Activated CD4-positive, alpha-beta T cell treated with anti-CD3 and anti-CD28 coated beads, Interleukin-2, Interleukin-6, amounts not matched to agents 100 ng/mL and 50 ng/mL, durations not matched to agents 16 hours and 8 hours (primary cell): ENCODE measurements at places on chromosomes 2 and 18.

GRCh38 chr2:168216351-168217005 lies 30.9 kb downstream of the STK39 start:
- DNase-seq: no peak

GRCh38 chr2:65355186-65355831 lies 77.1 kb downstream of the SPRED2 start:
- DNase-seq: no peak

DNA sequence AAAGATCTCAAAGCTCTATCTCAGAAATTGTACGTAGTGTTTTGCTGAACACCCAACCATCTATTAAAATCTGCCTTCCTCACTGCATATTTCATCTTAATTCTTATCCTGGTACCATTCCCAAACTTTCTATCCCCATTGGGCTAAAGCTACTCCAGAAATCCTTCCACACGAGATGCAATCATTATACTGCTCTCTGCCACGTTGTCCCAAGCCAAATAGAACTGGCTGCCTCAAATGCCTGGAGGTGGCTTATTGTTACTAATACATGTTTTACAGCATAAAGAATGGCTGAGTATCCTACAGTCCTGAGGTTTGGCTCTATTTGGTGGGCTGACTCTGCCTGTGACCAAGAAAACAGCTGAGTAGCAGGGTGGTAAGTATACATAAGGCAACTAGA lies 306.0 kb upstream of the ACVR2A start:
- no peak for DNase-seq

- DNase-seq: no peak
Observed at GRCh38 chr2:176956791-176957190, 255.8 kb upstream of the HNRNPA3 start.

GRCh38 chr18:44323125-44323524 lies 357.6 kb upstream of the SETBP1 start:
- DNase-seq: no peak

DNA sequence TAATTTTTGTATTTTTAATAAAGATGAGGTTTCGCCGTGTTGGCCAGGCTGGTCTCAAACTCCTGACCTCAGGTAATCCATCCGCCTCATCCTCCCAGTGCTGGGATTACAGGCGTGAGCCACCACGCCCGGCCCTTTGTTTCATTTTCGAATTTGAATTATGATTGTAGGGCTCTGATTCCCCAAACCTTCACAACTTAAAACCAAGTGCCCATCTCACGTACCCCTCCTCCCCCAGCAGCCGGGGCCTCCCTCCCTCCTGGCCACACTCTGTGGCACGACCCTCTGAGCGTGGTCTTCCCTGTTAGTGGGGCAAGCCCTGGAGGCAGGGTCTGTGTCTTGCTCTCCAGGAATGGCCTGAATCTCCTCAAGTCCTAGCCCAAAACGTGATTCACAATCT lies 166.5 kb downstream of the ASB1 start:
- no peak for DNase-seq

GRCh38 chr2:61771904-61772845 lies 81.7 kb downstream of the FAM161A start:
- DNase-seq: no peak

GRCh38 chr2:21567395-21567794 lies 443.6 kb downstream of the TDRD15 start:
- DNase-seq: no peak

- no peak for DNase-seq
Observed at GRCh38 chr2:60557486-60557864, 4.0 kb upstream of the BCL11A start.

GRCh38 chr2:162915858-162916257 lies 77.3 kb upstream of the KCNH7 start:
- DNase-seq: no peak

DNA sequence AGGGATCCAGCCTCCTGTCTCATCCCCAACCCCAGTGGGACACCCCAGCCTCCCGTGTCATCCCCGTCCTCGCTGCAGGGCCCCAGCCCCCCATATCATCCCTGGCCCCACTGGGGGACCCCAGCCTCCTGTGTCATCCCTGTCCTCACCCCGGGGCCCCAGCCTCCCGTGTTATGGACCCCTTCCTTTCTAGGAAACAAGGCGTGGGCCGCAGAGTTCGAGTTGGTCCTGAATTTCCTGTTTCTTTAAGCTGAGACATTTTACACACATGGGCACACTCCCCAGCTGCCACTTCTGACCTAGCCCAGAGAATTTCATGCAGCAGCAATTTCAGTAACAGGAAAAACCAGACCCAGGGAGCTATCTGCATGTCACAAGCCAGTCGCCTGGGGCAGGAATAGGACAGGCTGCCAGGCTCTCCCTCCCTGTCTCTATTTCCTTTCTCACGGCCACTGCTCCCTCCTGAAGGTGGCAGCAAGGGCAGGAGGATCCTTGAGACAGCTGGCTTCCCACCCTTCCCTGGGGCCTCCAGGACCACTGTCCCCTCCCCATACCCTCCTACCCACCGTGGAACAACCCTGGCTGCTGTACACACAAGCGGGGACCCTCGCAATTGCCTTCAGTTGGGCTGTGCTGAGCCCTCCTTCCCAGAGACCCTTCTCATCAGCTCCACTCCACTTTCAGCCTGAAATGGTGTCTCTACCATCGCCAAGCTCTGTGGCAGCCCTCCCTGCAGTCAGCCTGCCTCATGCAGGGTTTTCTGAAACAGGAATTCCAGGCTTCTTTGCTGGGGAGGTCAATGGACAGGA lies 141.9 kb upstream of the ID2 start:
- peak; percentile 18 for DNase-seq

- DNase-seq: no peak
Observed at GRCh38 chr2:122610948-122611609, 855.6 kb downstream of the TSN start.

- DNase-seq: no peak
Observed at GRCh38 chr18:55421615-55422419, 166.2 kb downstream of the TCF4 start.

DNA sequence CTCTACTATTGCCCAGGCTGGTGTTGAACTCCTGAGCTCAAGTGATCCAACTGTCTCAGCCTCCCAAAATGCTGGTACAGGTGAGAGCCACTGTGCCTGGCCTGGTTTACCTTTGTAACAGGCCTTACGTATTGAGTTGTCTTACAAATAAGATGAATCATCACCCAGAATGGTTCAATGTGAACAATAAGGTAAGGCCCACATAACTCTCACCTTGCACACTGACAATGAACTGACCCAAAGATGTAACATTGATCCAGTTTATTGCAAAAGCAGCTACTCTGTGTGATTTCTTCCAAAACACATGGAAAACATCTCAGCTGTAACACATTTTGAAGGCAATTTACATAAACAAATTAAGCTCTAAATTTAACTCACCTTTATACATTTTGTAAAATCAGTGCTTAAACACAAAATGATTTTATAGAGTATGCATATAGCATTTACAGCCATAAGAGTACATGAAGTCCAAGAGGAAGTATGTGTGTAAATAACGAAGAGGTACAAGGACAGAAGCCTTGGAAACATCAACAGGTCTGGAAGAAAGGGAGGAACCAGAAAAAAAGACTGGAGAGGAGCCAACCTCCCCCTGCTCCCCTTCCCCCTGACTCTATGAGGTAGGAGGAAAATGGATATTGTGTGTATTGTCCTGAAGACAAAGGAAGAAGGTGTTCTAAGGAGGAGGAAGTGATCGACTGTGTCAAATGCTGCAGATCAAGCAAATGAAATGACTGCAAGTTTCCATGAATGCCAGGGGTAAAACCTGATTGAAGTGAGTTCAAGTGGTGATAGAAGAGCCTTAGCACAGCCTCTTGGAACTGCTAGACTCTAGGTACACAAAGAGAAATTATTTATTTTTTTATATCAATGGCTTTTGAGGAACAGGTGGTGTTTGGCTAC lies 5.6 kb upstream of the WDFY1 start:
- no peak for DNase-seq

DNA sequence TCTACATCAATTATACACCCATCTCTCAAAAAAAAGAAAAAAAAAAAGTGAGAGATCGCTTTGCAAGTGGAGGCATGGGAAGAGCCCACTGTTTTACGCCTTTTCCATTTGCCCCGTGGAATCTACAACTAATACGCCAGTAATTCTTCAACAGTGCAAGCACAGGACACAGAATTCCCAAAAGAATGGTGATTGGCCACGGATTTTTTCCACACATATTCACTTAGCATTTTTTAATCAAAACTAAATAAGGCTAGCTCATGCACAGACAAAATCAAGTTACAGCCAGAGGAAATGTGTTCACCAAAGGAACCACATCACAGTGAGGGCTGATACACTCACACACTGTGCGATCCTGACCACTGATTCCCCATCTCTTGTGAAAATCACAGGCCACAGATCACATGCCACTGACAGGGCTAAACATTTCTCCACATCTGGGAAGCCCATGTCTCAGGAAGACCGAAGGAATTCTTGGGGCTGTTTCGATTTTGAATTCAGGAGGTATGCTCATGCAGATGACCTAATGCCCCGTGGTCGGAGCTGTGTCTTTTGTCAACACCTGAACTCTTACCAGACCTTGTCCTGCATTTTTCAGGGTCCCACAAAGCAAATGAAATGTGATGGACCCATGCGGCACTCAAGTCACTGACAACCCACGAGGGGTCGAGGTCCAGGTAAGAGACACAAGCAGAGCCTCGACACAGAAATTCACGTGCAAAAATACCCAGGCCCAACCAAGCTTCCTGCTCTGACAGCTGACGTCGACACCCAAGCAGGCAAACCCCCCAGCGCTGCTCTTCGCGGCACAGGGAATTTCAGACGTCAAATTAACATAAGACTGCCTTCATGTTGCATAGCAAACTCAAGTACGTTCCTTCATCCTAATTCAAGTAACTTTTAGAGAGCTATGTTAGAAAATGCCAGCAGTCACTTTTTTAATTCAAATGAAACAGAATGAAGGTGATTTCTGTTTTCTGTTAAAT lies 69.6 kb downstream of the ZNF516 start:
- DNase-seq: no peak

DNA sequence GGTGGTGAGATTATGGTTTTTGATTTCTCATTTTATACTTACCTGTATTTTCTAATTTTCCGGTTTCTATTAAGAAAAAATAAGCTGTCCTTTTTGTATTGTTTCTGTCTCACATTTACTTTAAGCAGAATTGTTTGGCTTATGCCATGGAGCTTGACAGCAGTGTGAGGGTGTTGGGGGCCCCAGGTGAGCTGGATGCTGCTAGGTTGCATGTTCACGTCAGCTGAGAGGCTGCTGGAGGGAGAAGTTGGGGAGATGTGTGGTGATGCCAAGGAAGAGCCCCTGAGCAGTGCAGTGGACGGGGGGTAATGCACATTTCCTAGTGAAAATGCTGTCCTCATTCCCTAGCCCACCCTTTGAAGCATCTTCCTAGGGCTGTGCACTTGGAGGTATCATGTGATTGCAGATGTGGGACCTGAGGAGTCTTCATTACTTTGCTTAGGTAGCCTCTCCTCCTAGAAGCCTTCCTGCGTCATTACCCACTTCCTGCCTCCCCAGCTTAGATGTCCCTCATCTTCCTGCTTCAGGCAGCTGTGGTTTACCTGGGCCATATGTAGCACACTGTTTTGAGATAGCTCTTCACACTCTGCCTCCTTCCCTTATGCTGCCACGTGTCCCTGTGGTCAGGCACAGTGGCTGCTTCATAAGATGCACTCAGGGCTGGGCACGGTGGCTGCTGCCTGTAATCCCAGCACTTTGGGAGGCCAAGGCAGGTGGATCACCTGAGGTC lies 16.2 kb downstream of the ATG16L1 start:
- DNase-seq: peak; percentile 90

DNA sequence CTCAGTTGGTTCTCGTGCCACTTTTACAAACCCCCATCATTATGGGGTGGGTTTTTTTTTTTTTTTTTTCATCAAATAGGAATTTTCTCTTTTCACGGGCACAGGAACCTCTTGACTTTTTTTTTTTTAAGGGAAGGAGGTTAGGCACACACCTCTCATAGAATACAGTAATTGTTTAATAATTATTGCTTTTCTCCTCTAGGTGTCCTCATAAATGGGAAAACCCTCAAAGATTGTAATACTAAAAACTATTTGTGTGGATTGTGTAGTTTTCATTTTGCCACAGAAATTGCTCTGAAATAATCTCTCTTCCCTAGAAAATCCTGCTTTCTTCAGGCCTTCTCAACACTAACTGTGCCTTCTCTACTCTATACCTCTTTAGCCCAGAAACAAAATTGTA lies 147.3 kb downstream of the GREB1L start:
- DNase-seq: no peak

DNA sequence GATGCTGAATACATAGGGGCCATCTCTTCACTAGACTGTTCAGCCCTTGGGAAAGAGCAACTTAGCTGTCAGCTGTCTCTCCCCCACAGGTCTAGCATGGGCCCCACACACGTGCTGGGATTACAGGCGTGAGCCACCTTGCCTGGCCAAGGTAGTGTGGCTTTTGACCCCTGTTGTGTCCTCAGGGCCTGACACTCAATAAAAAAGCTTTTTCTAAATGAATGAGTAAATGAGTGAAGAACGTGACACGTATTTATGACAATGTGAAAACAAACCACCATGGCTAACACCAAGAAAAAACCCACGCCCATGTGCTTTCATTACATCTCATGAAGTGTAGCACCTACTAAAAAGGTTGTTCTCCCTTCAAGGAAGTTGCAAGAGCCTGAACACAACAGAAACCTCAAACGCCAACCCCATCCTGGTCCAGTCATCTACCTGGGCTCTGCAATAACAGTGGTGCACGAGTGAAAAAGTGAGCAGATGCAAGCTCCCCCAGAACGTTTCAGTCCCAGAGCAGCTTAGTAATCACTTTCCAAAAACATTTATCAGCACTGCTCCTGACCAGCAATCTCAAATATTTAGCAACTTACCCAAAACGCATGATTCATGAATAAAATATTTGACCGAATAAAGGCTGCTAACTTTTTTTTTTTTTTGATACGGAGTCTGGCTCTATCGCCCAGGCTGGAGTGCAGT lies 3.4 kb downstream of the WDFY1 start:
- DNase-seq: peak; percentile 94

GRCh38 chr2:34096562-34097171 lies 497.6 kb upstream of the FAM98A start:
- DNase-seq: peak; percentile 52

- no peak for DNase-seq
Observed at GRCh38 chr2:152406119-152406835, 71.3 kb downstream of the FMNL2 start.

DNA sequence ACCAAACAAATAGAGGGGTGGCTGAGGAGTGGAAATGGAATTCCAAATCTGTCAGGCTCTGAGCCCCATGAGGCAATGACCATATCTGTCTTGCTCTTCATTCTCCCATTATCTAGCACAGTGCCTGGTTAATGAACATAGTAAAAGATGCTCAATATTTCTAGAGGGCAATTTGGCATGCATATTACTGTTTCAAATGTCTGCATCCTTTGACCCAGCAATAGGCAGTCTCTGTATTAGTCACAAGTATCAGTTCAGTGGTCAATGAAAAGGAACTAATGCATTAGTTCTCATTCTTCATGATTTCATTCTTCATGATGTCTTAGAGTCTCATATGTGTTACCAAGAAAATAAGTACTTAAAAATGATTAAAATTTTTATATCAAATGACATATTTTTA lies 28.4 kb upstream of the MALL start:
- DNase-seq: no peak

DNA sequence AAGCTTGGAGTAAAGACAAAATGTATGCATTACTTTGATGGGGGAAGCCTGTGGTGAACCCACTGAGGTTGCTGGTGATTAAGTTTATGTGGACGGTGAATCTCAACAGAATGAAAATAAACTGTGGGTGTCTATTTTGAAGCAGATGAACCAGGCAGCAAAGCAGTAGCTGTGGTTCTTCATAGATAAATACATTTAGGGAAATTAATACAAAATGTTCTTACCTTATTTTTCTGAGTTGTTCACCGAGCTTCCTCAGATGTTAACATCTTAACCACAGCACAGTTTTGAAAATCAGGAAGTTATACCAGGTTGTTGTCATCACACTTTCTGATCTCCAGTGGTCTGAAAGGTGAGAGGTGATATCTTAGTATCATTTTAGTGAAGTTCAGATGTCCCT lies 53.9 kb downstream of the NCK2 start:
- DNase-seq: peak; percentile 67
